Mucosa of gallbladder (tissue), 1 donor: ENCODE measurements at places on chromosomes 5 and 9. TPM values are rescaled to one million over a fixed set of nuclear protein-coding genes. Genes with fewer than 3 reads are reported as not detected.

- DNase-seq, result no peak
Measured at GRCh38 chr5:114192108-114192507, 169.8 kb upstream of the KCNN2 start.

DNA sequence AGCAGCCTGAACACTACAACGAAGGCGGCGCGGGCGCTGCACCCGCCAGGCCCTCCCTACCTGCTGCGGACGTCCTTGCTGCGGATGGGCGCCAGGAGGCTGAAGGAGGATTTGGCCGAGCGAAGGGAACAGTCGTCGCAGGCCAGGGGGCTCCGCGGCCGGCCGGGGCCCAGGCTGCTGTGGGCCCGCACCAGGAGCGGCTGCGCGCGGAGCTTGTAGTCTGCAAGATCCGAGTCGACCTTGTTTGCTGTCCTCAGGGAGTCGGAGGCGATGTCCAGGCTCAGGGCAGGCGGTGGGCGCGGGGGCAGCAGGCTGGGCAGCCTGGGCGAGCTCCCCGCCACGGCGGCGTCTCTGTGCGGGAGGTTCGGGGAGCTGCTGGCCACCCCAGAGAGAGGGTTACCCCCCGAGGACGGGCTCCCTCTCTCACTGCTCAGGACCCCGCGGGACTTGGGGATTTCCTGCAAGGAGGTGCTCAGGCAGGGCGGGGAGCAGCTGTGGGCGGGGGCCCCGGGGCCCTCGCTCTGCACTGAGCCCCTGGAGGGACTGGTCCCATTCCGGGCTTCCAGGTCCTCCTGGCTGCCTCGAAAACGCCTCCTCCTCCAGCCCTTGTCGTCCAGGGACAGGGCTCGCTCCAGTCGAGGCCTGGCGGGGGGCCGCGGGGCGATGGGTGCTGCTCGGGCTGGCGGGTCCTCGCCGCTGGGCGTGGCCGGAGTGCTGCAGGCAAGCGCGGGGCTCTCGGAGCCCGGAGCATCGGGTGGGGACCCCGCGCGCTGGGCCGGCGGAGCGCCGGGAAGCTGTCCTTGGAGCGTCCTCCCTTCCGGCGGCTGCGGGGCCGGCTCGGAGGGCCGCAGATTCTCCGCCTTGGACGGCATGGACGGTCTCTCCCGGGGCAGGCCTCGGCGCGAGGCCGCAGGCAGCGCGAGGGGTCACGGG is 831 bp downstream of the INPP5E start:
- no peak for DNase-seq

DNA sequence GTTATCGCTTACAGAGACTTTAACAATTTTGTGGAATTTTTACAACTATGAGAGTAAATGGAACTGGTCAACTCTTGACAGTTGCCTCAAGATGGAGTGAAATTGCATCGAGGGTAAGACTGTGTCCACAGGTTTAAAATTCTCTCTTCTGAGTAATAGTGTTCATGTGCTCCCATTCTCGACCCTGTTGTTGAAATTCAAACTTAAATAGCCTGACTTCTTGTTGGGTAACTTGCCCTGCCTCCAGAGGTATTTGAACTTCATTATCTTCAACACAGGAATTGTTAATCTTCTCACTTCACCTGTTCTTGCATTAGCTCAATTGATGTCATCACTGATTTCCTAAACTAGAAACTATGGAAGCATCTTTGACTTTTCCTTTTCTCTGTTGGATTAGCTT is 77.5 kb downstream of the PIP5K1B start:
- no peak for DNase-seq

DNA sequence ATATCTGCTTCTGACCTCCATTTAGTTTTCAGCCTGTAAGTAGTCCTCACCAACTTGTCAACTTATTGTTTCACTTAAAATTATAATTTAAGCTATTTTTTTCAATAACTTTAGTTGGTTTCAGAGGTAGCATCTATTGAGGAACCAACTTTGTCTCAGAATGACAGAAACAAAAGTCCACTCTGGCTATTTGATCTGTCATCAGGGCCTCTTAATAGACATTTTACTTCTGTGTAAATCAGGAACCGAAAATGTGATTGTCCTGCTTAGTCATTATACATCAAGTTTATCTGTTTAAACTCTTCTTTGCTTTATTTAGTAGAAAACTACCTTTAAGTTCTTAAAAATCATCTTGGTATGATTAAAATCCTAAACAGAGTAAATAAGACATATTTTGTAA is 820.8 kb upstream of the EDIL3 start:
- DNase-seq, result no peak

DNA sequence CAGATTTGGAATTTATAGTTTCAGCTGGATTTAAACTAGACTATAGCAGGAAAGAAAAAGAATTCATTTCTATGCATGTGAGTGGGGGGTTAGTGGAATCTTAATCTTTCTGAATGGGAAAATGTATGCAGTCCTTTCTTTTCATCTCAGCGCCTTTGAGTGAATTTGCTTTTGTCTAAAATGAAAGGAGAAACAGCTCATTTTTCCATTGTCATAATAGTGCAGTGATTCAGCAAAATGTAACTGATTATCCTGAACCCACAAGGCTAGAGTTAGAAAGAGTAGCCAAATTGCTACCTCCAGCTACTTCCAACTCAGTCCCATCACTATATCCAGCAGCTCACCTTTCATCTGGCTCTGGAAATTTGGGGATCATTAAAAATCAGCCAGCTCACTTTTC is 134.4 kb downstream of the ADAMTSL1 start:
- no peak for DNase-seq

- no peak for DNase-seq
Measured at GRCh38 chr9:82597241-82598203, 465.4 kb downstream of the RASEF start.

DNA sequence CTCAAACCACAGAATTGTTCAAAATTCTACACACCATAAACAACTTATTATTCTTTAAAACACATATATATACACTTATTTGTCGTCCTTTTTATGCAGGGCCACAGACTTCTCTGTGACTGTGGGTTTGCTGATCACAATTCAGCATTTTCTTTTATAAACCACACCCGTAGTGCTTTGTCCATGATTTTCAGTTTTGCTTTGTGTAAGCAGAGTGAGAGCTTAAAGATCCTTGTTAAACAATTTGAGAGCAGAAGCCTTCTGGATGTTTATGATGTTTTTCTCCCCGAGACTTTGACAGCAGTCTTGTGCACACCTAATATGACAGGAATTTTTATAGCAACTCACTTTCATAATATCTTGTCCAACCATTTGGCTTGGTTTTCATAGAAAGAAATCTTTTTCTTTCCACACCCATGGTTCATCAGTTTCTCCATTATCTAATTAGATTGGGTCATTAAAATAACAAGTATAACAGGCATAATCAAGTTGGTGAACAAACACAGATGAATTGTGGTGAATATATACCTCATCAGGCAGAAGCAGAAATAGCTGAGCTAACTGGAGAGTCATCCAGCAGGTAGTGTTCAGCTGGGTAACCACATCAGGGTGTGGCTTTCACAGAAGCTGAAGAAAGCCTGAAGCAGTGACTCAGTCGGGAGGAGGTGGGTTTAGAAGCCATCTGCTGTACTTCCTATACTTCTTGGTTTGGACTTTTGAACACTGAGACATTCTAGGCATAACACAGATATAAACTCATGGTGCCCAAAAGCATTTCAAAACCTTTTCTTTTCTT is 232.8 kb downstream of the DOCK8 start:
- no peak for DNase-seq

DNA sequence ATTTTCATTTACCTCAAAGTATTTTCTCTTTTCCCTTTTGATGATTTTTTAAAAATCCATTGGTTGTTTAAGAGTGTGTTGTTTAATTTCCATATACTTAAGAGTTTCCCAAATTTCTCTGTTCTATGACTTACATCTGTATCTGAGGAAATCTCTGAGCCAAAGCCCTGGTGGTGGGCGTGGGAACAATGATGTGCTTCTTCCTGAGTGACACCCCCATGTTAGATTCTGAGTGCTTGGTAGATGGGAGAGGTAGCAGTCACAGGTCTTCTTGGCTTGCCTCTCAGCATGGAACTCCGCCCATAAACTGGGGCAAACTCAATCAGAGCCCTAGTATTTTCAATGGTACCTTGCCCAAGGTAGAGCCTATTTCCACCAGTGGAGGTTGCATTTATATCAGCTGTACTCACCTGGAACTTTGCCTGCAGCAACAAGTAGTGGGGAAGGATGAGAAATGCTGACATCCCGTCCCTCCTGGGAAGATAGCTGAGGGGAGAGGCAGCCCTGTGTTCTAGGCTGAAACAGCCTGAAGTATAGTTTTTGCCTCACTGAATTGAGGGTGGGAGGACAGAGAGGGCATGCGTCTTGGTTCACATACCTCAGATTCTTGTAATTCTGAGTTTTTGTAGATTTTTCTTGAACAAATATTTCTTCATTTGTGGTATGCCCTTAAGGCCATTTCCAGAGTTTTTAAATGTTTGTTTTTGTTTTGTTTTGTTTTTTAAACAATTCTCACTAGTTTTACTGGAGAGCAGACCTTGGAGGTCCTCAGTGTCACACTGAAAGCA is 26.4 kb downstream of the C9orf43 start:
- DNase-seq, result no peak

GRCh38 chr5:33032271-33033070 is 321.4 kb downstream of the NPR3 start:
- no peak for DNase-seq

- peak; percentile 26 for DNase-seq
Measured at GRCh38 chr5:158943057-158943456, 156.7 kb downstream of the EBF1 start.

DNA sequence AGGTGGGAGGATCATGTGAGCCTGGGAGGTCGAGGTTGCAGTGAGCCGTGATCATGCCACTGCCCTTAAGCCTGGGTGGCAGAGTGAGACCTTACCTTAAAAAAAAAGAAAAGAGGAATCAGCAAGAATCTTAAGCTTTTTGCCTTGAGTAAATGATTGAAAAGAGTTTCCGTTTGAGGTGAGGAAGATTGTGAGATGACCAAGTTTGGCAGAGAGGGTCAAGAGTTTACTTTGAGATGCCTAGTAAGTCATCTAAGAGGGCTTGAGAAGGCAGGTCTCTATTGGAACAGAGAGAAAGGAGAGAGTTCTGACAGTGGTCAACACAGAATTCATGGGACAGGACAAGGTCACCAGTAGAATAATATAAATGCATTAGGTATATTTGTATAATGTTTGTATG is 572.1 kb downstream of the TLE4 start:
- DNase-seq, result no peak

DNA sequence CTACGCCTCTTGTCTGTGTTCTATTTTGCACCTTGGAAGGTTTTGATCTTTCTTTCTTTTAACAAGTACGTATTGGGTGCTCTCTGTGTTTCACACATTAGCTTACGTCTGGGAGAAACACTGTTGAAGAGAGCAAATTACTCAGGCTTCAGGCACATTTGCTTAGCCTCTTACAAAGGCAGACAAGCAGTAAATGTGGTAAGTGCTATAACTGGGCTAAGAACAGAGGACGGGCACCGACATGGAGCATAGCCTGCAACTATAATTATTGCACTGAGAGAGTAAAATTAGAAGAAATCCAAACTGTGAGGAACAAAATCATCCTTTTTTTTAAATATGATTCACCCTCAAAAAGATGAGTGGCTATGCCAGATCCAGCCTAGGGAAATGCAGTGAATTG is 9.4 kb upstream of the PARP8 start:
- no peak for DNase-seq

- DNase-seq, result no peak
Measured at GRCh38 chr9:86885232-86885631, 62.1 kb downstream of the GAS1 start.

GRCh38 chr9:14654932-14655331 is 38.3 kb downstream of the ZDHHC21 start:
- no peak for DNase-seq

GRCh38 chr5:117759849-117760499 is 1185.4 kb upstream of the SEMA6A start:
- no peak for DNase-seq

SLC6A7 gene
- total RNA-seq, result not detected

RAD17 gene
- 20.0 TPM for total RNA-seq

REXO4 gene
- 27.5 TPM for total RNA-seq

FRRS1L gene
- 10.1 TPM for total RNA-seq

PLPPR1 gene
- total RNA-seq, result 0.29 TPM

PLAA gene
- total RNA-seq, result 23.6 TPM

SPINK13 gene
- not detected for total RNA-seq
